Adipocyte (in vitro differentiated cells): ENCODE measurements at places on chromosomes 13 and 19.
A peak's percentile ranks its signal among the peaks of the same experiment; 100 is the strongest.

GRCh38 chr13:46535825-46536224 lies 17.1 kb upstream of the LRCH1 start:
- DNase-seq: peak; percentile 73

GRCh38 chr19:10112895-10113591 lies 1.6 kb downstream of the P2RY11 start:
- DNase-seq: peak; percentile 55

DNA sequence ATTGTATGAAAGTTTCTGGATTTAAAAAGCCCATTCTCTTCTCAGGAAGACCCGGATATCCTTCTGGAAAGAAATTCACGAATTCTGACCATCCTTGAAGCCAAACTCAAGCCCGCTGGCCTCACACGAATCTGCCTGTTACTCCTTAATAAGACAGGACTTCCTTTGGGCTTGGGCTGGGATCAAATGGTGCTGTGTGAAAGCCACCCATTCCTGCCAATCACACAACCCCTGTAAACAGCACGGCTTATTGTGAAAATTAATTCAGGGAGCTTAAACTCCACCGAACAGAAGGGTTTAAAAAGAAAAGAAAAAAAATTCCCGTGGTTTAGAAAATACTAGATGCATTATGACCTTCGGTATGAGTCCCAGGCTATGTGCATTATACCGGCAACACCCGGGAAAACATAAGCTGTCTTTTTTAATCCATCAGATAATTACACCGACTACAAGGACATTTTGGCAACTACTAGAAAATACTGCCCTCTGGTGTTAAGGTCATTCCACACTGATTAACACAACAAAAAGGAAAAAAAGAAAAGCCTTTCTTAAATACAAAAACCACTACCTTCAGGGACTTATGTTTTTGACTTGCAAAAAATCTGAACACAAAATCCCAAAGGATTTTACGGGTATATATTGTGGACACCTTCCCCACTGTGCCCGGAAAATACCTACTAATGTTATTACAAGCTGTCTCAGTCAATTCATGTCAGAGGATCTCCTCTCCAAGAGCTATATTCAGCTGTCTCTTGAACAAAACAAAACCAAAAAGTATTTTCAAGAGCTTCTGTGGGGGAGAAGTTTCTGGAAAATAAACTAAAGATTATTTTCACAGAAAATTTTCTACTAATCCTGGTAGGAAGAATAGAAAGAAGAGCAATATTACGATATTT lies 76.0 kb upstream of the LSM14A start:
- DNase-seq: peak; percentile 72

GRCh38 chr13:41332829-41333228 lies 21.8 kb downstream of the NAA16 start:
- DNase-seq: no peak

DNA sequence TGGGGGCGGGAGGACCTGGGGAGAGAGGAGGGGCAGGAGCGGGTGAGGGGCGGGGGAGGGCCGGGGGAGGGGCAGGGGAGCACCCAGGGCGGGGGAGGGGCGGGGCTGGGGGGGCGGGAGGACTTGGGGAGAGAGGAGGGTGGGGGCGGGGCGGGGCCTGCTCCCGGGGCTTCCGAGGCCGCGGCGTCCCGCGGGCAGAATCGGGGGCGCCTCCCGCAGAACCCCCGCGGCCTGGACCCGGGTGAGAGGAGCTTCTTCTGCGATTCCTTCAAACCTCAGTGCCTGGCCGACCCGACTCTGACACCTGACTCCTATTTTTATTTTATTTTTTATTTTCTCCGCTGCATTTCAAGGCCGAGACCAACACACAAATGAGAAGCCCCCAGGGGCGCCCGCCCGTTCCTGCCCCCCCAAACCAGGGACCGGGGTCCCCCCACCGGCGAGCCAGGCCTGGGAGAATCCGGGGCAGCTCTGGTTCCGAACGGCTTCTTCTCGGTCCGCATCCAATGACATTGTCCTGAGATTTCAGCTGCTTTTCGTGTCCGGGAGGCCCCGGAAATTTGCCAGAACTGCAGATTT lies 470 bp upstream of the GRTP1 start:
- DNase-seq: no peak

DNA sequence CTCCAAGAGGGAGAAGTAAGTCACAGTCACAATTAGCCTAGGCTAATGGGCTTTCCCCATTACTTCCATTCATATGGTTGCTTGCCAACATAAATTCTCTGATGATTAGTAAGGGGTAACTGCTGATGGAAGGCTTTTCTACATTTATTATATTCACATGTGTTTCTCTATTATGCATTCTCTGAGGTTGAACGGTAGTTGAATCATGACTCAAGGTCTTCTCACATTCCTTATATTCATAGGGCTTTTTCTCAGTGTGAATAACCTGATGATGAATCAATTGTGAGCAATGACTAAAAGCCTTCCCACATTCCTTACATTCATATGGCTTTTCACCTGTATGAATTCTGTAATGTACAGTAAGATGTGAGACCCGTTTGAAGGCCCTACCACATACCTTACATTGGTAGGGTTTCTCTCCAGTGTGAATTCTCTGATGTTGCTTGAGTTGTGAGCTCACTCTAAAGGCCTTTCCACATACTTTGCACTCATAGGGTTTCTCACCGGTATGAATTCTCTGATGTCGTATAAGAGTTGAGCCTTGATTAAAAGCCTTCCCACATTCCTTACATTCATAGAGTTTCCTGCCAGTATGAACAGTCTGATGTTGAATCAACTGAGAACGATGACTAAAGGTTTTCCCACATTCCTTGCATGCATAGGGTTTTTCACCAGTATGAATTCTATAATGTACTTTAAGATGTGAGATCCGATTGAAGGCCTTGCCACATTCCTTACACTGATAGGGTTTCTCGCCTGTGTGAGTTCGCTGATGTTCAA lies 9.3 kb downstream of the ZNF582 start:
- no peak for DNase-seq

GRCh38 chr13:76027131-76027530 lies 391.0 kb downstream of the LMO7 start:
- DNase-seq: no peak

- DNase-seq: no peak
Observed at GRCh38 chr19:14078411-14078810, 5.8 kb downstream of the MISP3 start.

- no peak for DNase-seq
Observed at GRCh38 chr19:3825286-3825956, 39.2 kb upstream of the MATK start.

DNA sequence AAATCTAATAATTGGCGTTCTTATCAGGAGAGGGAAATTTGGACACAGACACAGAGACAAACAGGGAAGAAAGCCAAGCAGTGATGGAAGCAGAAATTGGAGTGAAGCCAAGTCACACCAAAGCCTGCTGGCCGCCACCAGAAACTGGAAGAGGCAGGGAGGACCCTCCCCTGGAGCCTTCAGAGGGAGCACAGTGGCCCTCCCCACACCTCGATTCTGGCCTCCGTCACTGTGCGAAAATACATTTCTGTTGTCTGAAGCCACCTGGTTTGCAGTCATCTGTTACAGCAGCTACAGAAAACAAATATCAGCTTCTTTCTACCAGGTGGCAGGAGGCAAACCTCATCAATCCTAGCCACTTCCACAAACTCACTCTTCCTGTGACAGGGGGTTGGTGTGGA lies 8.3 kb upstream of the TLE6 start:
- no peak for DNase-seq

DNA sequence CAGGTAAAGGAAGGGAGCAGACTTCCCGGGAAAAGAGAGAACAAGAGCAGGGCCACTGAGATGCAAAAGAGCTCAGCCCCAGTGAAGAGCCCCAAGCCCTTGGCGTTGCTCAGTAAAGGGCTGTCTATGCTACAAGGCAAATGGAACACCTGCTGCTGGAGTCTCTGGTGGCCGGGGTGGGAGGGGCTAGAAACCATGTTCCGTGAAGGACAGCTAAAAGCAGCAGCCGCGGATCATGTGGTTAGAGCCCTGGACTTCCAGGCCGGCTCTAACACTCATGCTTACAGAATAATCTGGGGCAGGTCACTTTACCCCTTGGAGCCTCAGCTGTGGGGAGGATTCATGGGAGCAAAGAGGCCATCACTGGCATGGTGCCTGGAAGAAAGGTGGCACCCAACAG lies 17.8 kb downstream of the POU2F2 start:
- no peak for DNase-seq
